ENCODE measurements at places on chromosomes 2 and 18.

DNA sequence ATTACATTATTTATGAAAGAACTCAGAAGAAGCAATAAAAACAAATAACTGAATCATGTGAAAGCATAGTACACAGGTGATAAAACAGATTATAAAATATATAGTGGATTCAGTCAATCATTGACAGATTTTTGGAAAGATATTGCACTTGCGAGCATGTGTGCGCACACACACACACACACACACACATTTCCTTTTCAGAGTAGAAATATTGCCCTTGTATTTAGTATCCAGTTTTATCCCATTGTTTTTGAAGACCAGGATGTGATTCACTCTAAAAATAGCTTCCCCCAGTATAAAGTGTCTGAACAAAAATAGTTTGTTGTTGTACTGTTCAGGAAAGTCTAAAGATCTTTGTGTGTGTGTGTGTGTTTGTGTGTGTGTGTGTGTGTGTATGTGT, 145.5 kb downstream of the CALCRL start:
- no peak overlapping the region for H3K27ac ChIP-seq
- no peaks in the 10 kb centered on the region for H3K27me3 ChIP-seq
- no peaks in the 10 kb centered on the region for H3K36me3 ChIP-seq
- H3K4me3 ChIP-seq: no peak overlapping the region
- no peaks in the 10 kb centered on the region for H3K4me1 ChIP-seq

- no peak overlapping the region for H3K27ac ChIP-seq
- H3K27me3 ChIP-seq: peaks cover 33% of the 10 kb centered on the region
- H3K36me3 ChIP-seq: no peaks in the 10 kb centered on the region
- no peak overlapping the region for H3K4me3 ChIP-seq
- H3K4me1 ChIP-seq: no peaks in the 10 kb centered on the region
These were observed 7.1 kb upstream of the CELF4 start for GRCh38 chr18:37572736-37573135.

GRCh38 chr2:42063431-42064171, 15.8 kb downstream of the PKDCC start:
- H3K27me3 ChIP-seq: peaks cover 40% of the 10 kb centered on the region
- no peaks in the 10 kb centered on the region for H3K36me3 ChIP-seq
- H3K4me1 ChIP-seq: no peaks in the 10 kb centered on the region
- no peak overlapping the region for H3K27ac ChIP-seq

- H3K36me3 ChIP-seq: peaks cover 2% of the 10 kb centered on the region
- peaks cover 62% of the 10 kb centered on the region for H3K27me3 ChIP-seq
- H3K27ac ChIP-seq: no peak overlapping the region
- H3K4me1 ChIP-seq: peaks cover 6% of the 10 kb centered on the region
These were observed 63.2 kb downstream of the GNAL start for GRCh38 chr18:11752116-11752911.

DNA sequence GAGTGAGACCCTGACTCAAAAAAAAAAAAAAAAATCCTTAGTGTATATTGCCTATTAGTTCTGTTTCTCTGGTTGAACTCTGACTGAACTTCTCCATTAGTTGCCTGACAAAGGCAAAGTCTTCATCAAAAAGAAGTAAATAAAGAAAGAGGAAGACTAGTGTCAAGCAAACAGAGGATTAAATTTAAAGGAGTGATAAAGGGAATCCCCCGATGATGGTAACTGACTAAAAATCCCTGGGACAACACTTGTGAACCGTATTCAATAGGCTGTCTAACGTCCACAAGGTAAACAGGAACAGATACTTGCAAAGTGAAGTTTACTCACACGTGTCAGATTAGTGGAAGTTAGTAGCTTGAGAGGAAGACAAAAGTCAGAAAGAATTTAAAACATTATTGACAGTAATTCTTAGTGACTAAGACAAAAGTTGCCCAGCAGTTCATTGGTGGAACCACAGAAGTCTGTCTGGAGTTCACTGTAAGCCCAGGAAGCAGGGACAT, 26.2 kb upstream of the SPOPL start:
- no peaks in the 10 kb centered on the region for H3K27me3 ChIP-seq
- H3K4me3 ChIP-seq: no peak overlapping the region
- no peak overlapping the region for H3K27ac ChIP-seq
- DNase-seq: no peak
- no peaks in the 10 kb centered on the region for H3K36me3 ChIP-seq
- no peaks in the 10 kb centered on the region for H3K4me1 ChIP-seq

- no peak overlapping the region for H3K27ac ChIP-seq
- no peaks in the 10 kb centered on the region for H3K27me3 ChIP-seq
- peaks cover 11% of the 10 kb centered on the region for H3K4me1 ChIP-seq
- H3K36me3 ChIP-seq: peaks cover 5% of the 10 kb centered on the region
- no peak overlapping the region for H3K4me3 ChIP-seq
- no peak for DNase-seq
These were observed 59.5 kb downstream of the TMEM131 start for GRCh38 chr2:97936199-97936598.

DNA sequence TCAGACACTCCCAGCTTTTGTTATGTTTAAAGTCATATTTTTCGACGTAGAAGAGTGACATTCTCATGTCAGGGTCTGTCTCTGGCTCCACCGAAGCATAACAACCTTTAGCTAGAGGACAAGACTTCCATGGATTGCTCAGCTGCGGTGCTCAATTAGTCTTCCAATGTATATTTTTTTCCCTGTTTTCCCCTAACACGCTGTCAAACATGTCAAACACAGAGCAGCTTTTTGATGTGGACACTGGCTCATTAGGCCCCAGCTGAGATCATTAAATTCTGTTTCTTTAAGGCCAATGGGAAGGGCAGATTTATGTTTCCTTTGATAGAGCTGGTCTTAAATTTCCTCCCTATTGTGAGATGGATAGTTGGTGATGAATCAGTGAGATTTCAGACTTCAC, 525.4 kb downstream of the PIK3C3 start:
- no peaks in the 10 kb centered on the region for H3K4me1 ChIP-seq
- no peak overlapping the region for H3K4me3 ChIP-seq
- no peaks in the 10 kb centered on the region for H3K27me3 ChIP-seq
- H3K36me3 ChIP-seq: no peaks in the 10 kb centered on the region

DNA sequence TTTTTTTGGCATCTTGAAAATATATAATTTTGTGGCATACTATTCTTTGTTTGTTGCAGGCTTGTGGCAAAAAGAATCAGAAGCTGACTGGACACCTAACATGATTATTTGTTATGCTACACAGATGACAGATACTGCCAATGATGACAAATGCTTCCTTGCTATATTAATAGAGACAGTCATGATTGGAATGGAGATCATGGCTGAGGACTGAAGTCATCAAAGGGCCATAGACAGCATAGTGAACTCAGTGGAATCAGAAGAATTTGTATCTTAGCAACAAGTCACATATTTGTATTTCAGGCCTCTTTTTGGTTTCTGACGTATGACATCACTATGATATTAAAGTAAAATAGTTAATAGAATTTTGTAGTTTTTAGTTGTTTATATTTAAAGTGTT, 1003.8 kb upstream of the DDX18 start:
- no peaks in the 10 kb centered on the region for H3K36me3 ChIP-seq
- no peak for DNase-seq
- H3K4me3 ChIP-seq: no peak overlapping the region
- H3K4me1 ChIP-seq: no peaks in the 10 kb centered on the region

DNA sequence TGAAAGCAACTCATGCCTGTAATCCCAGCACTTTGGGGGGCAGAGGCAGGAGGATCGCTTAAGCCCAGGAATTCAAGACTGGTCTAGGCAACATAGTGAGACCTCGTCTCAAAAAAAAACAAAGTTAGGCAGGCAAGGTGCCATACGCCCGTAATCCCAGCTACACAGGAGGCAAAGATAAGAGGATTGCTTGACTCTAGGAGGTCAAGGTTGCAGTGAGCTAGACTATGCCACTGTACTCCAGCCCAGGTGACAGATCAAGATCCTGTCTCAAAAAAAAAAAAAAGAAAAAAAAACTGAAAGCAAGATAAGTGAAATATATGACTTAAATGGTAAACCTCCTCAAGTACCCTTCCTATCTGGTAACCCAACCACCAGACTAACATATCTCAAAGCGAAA, 59.8 kb downstream of the USP34 start:
- no peak overlapping the region for H3K27ac ChIP-seq
- peaks cover 7% of the 10 kb centered on the region for H3K36me3 ChIP-seq
- peaks cover 12% of the 10 kb centered on the region for H3K4me1 ChIP-seq
- no peaks in the 10 kb centered on the region for H3K27me3 ChIP-seq

DNA sequence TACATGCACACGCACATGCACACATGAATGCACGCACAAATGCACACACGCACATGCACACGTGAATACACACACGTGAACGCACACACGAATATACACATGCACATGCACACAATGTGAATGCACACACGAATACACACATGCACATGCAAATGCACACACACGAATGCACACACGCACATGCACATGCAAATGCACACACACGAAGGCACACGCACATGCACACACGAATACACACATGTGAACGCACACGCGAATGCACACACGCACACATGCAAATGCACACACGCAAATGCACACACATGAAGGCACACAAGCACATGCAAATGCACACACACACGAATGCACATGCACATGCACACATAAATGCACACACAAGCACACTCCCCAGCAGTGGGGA, 68.6 kb upstream of the GPC1 start:
- no peak overlapping the region for H3K4me3 ChIP-seq
- H3K4me1 ChIP-seq: no peaks in the 10 kb centered on the region
- H3K27me3 ChIP-seq: peaks cover 9% of the 10 kb centered on the region
- H3K36me3 ChIP-seq: no peaks in the 10 kb centered on the region

GRCh38 chr2:112153179-112153490, 14.9 kb downstream of the FBLN7 start:
- H3K4me1 ChIP-seq: peaks cover 33% of the 10 kb centered on the region
- peaks cover 19% of the 10 kb centered on the region for H3K27me3 ChIP-seq
- H3K27ac ChIP-seq: no peak overlapping the region
- no peak overlapping the region for H3K4me3 ChIP-seq
- DNase-seq: no peak
- H3K36me3 ChIP-seq: peaks cover 1% of the 10 kb centered on the region

GRCh38 chr18:63664571-63664970, 2.9 kb upstream of the SERPINB3 start:
- H3K4me3 ChIP-seq: no peak overlapping the region
- H3K36me3 ChIP-seq: no peaks in the 10 kb centered on the region
- DNase-seq: no peak
- H3K27me3 ChIP-seq: no peaks in the 10 kb centered on the region
